ENCODE measurements at places on chromosomes 4 and X.

DNA sequence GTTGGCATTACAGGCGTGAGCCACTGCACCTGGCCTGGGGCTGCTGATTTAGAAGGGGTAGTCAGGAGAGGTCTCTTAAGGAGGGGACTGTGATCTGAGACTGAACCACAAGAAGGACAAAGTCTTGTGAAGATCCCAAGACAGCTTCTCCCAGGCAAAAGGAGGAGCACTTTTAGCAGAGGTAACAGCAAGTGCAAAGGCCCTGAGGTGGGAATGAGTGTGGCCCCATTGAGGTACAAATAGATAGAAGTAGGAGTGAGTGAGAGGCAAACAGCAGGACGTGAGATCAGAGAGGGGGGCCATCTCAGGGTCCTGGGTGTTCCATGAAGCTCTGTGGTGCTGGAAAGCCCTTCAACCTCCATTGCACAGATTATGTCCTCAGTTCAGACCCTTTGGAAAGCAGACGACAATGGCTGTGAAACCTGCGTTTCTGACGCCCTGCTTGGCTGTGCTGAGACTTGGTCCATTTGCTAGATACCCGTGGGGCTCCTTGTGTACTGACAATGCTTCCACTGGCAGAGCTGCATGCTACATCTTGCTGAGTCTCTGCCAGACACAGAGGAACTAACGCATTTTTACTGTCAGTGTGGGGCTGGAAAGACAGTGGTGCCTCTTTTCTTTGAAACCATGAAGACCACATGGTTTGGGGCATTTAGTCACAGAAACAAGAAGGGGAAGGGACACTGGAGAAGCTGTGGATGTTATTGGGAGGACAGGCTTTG, 1.3 kb upstream of the CCKAR start:
- DNase-seq = no peak

DNA sequence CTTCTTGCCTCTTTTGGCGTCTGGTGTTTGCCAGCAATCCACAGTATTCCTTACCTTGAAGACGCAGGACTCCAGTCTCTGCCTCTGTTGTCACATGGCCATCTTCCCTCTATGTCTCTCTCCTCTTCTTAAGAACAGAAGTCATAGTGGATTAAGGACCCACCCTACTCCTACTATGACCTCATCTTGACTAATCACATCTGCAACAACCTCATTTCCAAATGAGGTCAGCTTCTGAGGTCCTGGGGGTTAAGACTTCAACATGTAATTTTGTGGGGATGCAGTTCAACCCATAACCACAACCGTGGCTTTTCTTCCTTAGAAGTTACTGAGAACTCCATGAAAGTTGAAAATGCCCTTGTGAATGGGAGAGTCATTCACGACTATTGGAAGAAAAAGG, 23.3 kb downstream of the TLR8 start:
- no peak for DNase-seq

DNA sequence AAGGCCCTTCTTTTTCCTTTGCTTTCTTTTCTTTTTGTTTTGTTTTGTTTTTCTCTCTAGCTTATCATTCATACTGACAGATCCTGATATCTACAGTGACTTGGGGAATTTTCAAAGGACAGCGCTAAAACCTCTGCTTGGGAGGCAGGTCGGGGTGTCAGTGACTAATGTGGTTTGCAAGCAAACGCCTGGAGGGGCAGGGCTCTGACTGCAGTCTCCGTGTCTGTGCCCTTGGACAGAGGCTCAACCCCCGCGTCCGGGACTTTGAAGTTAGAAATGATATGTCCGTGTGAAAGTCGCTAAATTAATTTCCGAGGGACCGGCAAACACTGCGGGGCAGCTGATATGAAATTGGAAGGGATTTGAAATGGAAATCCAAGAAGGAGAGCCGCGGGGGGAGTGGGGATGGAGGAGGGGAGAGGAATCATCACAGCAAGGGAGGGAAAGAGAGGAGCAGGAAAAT, 312.4 kb downstream of the DHRSX start:
- DNase-seq = no peak

- DNase-seq = no peak
Observed at GRCh38 chr4:17309567-17310268, 202.2 kb downstream of the QDPR start.

GRCh38 chr4:175784986-175785525, 27.0 kb downstream of the GPM6A start:
- DNase-seq = no peak

GRCh38 chr4:92215476-92215875, 88.3 kb upstream of the GRID2 start:
- no peak for DNase-seq

- no peak for DNase-seq
Observed at GRCh38 chr4:92100975-92101374, 202.8 kb upstream of the GRID2 start.

- no peak for DNase-seq
Observed at GRCh38 chr4:101022151-101023024, 324.9 kb downstream of the PPP3CA start.

DNA sequence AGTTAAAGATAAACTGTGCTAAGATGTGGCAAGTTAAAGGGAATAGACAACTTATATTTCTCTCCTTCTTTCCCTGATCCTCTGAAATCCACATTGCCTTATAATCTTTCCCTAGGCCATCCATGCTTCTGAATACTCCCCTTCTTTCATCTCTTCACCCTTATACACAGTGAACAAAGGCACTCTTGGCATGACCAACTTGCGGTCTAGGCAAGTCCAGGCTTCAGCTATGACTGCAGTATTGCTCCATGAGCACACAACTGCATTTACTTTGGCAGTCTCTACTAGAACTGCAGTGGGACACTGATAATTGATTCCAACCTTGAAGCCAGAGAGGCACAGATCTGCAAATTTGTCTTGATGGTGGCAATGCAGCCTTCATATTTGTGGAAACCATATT, 24.2 kb upstream of the UBA6 start:
- no peak for DNase-seq

GRCh38 chr4:40617872-40618271, 11.8 kb downstream of the RBM47 start:
- no peak for DNase-seq

GRCh38 chr4:122636697-122637096, 15.8 kb upstream of the IL21 start:
- no peak for DNase-seq

GRCh38 chrX:110287605-110288004, 30.3 kb downstream of the AMMECR1 start:
- DNase-seq = no peak

GRCh38 chrX:141341743-141342142, 99.4 kb upstream of the SPANXC start:
- no peak for DNase-seq

GRCh38 chr4:37918653-37919052, 27.8 kb downstream of the TBC1D1 start:
- no peak for DNase-seq

DNA sequence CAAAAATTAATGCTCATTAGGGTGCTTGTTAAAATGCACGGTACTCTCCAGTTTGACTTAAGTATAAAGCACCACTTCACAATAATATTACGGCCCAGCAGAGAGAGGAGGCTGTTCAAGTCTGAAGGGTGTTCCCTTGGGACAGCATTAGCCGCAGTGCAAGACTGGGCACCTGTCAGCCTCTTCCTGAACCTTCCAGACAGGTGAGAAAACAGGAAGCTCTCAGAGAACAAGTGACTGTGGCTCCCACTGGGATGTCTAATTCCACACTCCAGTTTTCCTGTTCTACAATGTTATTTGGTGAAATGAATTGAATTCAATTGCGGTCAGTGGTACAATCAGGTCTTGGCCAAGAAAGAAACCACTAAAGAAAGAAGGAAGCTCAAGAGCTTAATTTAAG, 414.4 kb downstream of the SMARCA1 start:
- no peak for DNase-seq

GRCh38 chr4:41524425-41524824, 13.5 kb upstream of the LIMCH1 start:
- DNase-seq = no peak

DNA sequence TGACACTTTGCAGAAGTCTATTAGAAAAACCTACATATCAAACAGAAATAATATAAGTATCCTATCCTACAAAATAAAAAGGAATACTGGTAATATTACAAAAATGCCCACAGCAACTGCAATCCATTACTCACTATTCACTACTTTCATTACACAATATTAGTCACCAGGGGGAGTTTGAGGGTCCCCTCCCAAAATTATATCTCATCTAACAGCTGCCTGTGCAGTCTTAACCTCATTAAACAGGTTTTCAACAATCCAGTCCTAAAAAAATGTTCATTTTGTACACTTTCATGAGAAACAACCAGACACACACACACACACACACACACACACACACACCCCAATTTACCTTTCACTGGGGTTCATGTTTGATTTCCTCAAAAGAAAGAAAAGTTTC, 2.9 kb downstream of the CLOCK start:
- peak; percentile 64 for DNase-seq

GRCh38 chrX:42565739-42566138, 212.2 kb downstream of the PPP1R2C start:
- DNase-seq = no peak

DNA sequence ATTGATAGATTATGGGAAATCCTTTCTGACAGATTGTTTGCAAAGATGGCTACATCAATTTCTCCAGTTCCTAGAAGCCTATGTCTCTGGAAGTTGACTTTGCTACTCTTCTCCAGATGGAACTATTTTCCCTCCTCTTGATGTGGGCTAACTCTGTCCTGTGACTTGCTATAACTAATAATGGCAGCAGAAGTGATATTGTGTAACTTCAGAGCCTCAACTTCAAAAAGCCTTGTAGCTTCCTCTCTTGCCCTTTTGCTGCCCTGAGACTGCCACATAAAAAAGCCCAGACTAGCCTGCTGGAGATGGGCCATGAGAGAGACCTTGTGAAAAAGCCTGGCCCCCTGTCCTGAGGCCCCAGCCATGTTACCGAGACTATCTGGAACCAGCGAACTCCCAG, 210.7 kb upstream of the SLC7A11 start:
- DNase-seq = no peak

DNA sequence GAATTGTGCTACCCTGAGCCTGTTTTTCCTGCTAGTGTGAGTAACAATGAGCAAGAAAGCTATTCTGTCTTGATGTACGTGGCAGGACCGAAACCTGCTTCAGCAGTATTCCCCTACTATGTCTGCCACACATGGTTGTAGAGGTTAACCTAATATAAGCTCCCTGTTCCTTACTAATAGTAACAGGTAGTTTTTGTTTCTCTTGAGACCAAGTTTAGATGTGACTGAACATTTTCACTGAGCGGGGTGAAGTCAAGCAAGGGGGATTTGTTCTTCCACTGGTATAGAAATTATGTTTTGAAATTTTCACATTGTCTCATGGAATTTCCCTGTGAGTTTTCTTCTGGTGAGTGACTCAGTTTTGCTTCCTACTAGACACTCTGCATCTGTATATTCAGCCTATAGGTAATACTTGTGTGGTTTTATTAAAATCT, 37.3 kb downstream of the RRAGB start:
- no peak for DNase-seq

DNA sequence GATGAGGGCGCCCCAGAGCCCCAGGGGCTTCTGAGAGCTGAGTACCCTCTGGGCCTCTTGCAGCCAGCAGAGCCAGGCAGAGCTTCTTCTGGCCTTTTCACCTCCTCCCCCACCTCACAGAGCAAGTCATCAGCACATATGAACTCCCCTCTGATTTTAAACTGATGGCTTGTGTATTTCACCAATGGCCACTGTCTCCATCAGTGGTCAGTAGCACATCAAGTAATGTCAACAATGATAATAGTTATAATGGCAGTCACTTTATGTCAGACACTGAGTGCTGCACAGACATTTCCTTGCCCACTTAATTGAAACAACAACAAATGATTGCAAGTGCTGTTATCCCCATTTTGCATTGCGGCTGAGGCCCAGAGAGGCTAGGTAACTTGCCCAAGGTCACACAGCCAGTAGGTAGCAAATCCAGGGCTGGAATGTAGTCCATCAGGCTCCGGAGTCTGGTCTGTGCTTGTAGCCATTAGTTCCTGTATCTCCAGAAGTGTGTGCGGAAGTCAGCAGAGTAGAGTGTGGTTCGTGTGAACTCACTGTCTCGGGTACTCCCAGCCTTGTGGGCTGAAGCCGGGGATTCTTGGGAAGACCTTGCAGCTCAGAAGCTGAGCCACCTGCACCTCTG, 3.0 kb downstream of the ATP2B3 start:
- DNase-seq = no peak

DNA sequence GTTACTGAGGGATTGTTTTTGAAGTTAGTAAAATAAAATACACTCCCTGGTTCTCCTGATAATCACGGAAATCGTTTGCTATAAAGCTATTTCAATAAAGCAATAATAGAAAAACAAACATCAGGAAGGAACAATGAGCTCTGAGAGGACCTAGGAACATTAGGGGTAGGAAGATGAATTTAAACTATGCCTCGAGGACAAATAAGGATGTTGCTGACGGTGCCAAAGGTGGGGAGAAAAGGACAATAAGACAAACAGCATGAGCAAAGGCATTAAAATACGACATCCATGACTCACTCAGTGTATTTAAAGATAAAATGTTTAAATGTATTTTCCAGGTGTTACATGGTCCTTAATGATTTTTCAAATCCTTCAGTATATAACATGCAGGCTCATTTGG, 110.3 kb downstream of the MTNR1A start:
- DNase-seq = no peak

GRCh38 chr4:69591364-69591763, 48.1 kb downstream of the UGT2A2 start:
- no peak for DNase-seq

DNA sequence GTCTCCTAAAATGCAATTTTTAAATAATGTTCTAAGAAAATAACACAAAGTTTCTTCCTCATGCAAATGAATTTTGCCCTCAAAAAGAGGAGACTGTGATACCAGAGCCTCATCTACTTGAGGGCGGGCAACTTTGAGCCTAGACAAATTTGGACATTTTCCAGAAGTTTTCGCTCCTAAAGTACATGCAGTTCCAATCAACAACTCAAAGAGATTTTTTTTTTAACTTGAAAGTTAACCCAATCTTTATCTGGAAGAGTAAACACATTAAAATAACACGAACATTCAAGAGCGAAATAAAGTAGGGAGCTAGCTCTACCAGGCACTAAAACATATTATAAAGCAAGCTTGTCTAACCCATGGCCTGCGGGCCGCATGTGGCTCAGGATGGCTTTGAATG, 29.4 kb upstream of the FBXW7 start:
- no peak for DNase-seq

DNA sequence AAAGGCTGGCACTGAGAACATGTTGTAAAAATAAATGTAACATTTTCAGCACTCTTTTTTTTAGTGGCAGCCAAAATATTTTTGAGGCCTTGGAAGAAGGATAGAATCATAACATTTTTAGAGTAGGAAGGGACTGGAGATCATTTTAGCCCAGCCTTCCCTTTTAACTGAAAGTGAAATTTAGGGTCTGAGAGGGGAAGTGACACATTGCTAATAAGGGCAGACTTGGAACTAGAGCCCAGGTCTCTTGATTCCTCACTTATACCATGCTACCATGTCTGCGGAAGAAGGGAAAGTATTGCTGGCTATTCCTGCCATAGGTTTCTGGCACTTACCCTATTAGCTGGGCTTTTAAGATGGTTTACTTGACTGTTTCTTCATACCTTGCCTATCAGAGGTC, 4.8 kb downstream of the WDR44 start:
- no peak for DNase-seq

- DNase-seq = no peak
Observed at GRCh38 chr4:53444954-53445353, 67.5 kb downstream of the FIP1L1 start.
